ENCODE measurements at places on chromosomes 5 and 9.
A peak's percentile ranks its signal among the peaks of the same experiment; 100 is the strongest.

DNA sequence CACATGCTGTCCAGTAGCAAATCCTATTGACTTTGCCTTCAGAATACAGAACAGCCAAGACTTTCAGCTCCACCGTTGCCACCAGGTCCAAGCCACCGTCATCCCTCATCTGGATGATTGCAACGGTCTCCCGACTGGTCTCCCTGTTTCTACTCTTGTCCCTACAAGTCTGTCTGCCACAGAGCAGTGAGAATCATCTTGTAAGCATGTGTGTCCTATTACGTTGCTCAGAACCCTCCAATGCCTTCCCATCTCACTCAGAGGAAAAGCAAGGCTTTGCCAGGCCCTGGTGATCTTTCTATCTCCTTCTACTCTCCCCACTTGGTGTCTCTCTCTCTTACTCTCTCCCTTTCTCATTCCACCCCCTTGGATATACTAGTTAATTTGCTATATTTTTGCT, 76.7 kb upstream of the GDNF start:
- DNase-seq: no peak

- DNase-seq: no peak
Measured at GRCh38 chr9:87524061-87524460, 26.4 kb downstream of the DAPK1 start.

DNA sequence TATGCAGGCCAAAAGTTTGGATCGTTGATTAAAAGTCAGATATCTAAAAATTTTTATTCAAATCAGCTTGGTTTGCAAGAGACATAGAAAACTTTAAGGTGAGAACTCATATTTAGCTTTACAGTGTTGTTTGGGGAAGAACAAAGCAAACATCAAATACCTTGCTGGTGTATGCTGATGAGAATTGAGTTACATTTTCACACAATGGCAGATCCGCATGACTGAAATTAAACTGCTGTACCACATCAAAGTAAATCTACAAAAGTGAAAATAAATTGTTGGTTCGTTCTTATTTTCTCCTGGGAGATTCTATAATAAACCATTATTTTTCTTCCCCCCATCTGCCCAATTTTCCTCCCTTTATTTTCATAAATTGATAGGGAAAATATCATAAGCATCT, 198.2 kb upstream of the PCSK5 start:
- DNase-seq: no peak

DNA sequence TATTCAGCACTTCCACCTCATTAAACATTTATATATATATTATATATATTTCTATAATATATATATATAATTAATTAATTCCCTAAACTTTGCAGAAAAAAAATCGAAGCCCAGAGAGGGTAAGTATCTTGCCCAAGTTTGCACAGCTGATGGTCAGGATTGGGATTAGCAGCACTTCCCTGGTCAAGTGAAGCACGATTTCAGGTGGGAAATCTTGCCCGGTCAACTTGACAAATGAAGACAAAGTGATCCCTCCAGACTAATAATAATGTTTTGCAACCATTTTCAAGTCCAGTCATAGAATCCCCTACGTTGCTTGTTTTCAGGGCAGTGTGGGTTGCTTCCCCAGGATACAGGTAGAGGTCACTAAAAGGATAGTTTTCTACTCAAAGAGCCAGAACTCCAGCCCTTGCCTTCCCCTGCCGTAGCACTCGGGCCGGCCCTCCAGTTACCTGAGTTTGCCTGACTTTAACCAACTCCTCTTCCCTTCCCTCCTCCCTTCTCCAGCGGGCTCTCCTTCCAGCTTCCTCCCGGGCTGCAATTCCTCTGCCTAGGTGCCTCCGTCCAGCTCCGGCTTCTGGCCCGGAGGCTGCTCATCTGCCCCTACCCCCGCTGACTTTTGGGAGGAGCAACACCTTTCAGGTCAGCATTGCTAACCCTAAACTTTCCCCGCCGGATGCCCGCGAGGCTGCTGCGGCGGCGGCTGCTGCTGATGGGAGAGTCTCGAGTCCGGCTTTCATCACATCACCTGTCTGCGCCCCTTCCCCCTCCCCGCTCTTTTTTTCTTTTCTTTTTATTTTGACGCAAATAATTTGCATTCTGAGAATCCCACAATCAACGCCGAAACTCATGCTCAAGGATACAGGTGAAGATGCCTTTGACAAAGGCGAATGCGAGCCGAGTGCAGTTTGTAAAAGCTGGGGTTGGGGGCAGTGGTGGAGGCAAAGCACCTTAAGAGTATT, 930 bp downstream of the PRLR start:
- peak; percentile 45 for DNase-seq

- no peak for DNase-seq
Measured at GRCh38 chr9:120971938-120972337, 45.3 kb upstream of the TRAF1 start.

DNA sequence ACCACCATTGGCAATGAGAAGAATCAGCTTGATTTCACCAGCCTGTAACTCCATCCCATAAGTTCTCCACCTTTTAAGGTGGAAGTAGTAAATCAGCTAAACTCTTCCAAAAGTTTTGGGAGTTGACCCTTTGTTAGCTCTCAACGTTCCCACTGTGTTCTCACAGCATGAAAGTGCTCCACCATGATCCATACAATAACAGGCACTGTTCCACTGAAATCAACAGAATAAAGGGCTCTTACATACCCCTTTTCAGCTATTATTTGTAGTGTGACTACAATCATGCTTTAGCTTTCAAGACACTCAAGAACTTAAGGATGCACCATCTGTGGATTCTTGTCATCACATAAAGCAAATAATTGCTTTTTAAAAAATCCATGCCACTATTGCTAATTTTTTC, 81.6 kb downstream of the PPP2R2B start:
- no peak for DNase-seq

GRCh38 chr5:66828548-66829357, 232.6 kb downstream of the MAST4 start:
- DNase-seq: peak; percentile 93

Data from lung (tissue), 17 donors.